ENCODE measurements at places on chromosomes 12 and 14.

DNA sequence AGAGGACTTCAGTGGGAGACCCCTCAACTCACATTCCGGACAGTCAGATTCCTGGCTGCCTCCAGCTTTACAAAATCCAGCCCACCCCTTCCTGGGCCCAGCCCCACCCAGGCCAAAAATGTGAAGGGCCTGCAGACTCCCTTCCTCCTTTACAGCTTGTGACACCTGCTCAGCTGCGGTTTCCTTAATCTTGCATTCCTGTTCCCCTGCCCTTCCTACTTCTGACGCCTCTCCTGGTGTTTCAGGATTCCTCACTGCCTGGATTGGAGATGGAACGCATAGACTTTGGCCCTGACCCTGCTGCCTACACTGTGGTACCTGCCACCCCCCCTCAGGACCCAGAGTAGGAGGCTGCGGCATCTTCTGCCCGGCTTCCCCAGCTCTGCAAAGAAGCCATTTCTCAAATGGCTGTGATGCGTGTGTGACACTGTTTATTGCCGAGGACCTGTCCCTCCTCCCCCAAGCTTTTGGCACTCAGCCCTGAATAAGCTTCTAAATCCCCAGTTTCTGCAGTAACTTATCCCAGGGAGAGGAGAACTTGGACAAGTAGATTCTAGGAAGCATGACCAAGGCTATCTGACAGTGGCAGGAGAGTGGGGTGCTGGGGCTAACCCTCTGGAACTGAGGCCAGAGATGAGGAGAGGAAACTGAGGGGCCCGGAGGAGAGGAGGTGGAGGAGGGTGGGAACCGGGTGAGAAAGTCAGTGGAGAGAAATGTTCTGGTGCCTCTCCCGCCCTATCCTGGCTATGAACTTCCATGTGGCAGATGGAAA is 24.9 kb upstream of the BCDIN3D start:
- H3K4me3 ChIP-seq: no peak overlapping the region
- no peak overlapping the region for H3K27ac ChIP-seq
- no peaks in the 10 kb centered on the region for H3K36me3 ChIP-seq

DNA sequence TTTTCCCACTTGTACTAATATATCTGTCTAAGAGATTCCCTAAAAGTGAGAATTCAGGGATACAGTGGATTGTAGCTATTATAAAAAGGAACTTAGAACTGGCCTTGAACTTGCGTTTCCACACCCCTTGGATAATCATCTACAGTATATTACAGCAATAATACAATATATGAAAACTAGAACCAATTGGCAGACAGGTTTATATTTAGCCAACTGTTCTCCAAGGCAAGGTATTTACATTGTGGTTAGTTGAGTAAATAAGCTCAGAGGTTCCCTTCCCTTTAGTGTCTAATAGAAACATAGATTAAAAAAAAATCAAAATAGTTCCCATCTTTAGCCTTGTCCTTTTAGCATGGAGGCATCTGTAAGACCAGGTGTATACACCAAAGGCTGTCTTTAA is 42.1 kb downstream of the LIMA1 start:
- H3K27me3 ChIP-seq: no peaks in the 10 kb centered on the region
- H3K4me3 ChIP-seq: no peak overlapping the region
- no peaks in the 10 kb centered on the region for H3K36me3 ChIP-seq
- no peak overlapping the region for H3K27ac ChIP-seq
- no peaks in the 10 kb centered on the region for H3K4me1 ChIP-seq

- H3K4me3 ChIP-seq: no peak overlapping the region
- no peaks in the 10 kb centered on the region for H3K27me3 ChIP-seq
- no peak for DNase-seq
- H3K27ac ChIP-seq: no peak overlapping the region
These were observed 11.1 kb upstream of the SMAGP start for GRCh38 chr12:51281202-51281924.

DNA sequence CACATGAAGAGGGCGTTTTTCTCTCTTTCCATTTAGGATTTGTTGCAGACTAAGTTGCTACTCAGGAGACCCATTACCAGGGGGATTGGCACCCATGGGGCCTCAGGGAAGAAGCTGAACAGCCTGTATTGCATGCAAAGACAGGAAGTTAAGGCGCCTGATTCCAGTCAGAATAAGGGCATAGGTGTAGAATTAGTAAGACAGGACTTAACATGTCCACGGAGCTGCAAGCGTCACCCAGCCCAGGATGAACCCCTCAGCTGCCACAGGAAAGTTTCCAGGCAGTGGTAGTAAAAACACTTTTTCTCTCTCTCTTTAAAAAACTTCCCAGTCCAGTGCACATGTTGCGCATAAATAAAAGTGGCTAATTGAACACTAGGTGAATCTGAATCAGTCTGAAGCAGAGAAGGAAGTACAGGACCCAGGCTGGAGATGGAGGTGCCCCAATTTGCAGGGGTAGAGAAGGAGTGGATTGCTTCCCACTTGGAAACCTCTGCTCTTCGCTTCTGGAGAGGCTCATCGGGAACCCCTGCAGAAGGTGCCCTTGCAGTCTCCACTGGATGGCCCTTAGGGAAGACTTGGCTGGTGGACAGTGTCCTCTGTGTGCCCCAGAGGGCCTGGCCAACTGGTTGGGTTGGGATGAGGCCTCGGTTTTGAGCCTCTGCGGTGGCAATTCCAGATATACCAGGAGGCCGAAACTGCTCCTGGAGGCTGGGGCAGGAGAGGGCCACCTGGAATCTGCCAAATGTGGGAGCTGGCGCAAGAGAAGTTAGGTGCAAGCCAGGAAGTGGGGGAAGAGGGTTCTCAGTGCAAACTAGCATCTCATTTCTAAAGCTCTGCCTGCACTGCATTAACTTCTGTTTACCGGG is 10.7 kb upstream of the TBX3 start:
- H3K36me3 ChIP-seq: no peaks in the 10 kb centered on the region
- no peak for DNase-seq
- no peak overlapping the region for H3K4me3 ChIP-seq
- H3K27ac ChIP-seq: no peak overlapping the region

GRCh38 chr12:100661300-100661951 is 87.9 kb downstream of the GAS2L3 start:
- H3K27me3 ChIP-seq: no peaks in the 10 kb centered on the region
- H3K4me3 ChIP-seq: no peak overlapping the region

GRCh38 chr12:2231956-2232355 is 179.2 kb downstream of the CACNA1C start:
- no peak for DNase-seq
- no peaks in the 10 kb centered on the region for H3K4me1 ChIP-seq
- H3K27ac ChIP-seq: no peak overlapping the region
- H3K4me3 ChIP-seq: no peak overlapping the region

GRCh38 chr14:41476526-41476925 is 130.2 kb upstream of the LRFN5 start:
- no peak overlapping the region for H3K27ac ChIP-seq
- H3K36me3 ChIP-seq: no peaks in the 10 kb centered on the region
- H3K4me1 ChIP-seq: no peaks in the 10 kb centered on the region
- no peaks in the 10 kb centered on the region for H3K27me3 ChIP-seq
- no peak for DNase-seq

DNA sequence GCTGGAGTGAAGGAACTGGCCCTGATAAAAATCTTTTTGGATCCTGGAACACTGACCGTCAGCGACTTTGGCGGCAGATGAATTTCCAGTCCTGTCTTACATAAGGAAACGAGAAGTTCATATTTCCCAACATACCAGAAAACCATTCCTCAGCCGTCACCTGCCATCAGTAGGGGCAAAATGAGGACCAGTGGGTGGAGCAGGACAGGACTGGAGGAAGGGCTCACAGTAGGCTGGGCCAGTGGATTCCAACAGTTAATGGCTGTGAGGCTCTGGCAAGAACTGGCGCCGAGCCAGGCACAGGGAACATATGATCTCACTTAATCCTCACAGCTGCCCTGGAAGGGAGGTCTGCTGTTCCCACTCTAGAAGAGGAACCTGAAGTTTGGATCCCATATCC is 67.2 kb upstream of the FAM181A start:
- H3K27ac ChIP-seq: no peak overlapping the region
- DNase-seq: no peak
- no peak overlapping the region for H3K4me3 ChIP-seq
- no peaks in the 10 kb centered on the region for H3K36me3 ChIP-seq
- no peaks in the 10 kb centered on the region for H3K27me3 ChIP-seq

DNA sequence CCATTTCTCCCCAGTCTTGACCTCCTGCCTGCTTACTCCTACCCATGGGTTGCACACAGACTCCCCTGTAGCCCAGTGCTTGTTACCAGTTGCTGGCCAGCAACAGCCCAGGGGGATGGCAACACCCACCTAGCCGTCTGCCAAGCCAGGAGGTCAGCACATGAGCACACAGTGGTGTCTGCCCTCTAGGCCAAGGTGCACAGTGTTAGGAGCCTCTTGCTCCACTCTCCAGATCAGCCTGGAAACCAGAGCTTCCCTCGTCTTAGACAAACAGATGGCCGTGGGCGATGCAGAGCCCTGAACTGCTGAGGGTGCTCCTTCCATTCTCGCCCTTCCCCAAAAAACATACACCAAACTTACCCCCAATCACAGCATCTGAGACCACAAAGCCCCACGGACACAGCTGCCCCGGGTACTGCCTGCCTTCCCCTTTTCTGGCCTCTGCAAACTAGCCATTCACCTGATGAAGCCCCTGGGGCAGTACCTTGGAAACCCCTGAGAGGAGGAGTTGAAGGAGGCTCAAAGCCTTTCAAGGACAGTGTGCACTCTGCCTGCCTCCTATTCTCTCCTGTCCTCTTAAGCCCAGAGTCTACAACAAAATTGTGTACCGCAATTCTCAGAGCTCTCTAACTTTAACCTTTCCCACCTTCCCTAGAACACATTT is 1.0 kb upstream of the GPD1 start:
- peaks cover 33% of the 10 kb centered on the region for H3K36me3 ChIP-seq
- H3K27me3 ChIP-seq: no peaks in the 10 kb centered on the region
- H3K27ac ChIP-seq: no peak overlapping the region
- H3K4me1 ChIP-seq: peaks cover 10% of the 10 kb centered on the region
- DNase-seq: no peak

GRCh38 chr12:96263449-96263902 is 69.3 kb downstream of the ELK3 start:
- no peak overlapping the region for H3K27ac ChIP-seq
- H3K4me3 ChIP-seq: no peak overlapping the region

- H3K4me1 ChIP-seq: no peaks in the 10 kb centered on the region
- H3K27ac ChIP-seq: no peak overlapping the region
- no peak overlapping the region for H3K4me3 ChIP-seq
These were observed 133.1 kb downstream of the DAAM1 start for GRCh38 chr14:59321626-59321949.

DNA sequence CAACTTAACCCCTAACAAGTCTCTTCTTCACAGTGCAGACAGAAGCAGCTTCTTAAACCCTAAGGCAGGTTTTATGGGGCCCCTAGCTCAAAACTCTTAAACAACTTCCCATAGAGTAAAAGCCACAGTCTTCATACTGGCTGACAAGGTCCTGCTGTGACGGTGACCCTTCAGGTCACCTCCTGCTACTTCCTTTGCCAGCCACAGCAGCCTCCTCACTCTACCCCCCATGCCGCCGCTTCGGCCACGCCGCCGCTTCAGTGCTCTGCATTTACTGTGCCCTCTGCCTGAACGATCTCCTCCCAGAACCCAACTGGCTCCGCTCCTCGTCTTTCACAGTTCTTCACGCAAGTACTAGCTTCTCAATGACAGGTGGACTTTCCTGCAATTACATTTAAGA is 45.5 kb downstream of the ACADS start:
- no peak overlapping the region for H3K27ac ChIP-seq
- peaks cover 56% of the 10 kb centered on the region for H3K36me3 ChIP-seq
- no peaks in the 10 kb centered on the region for H3K4me1 ChIP-seq
- no peaks in the 10 kb centered on the region for H3K27me3 ChIP-seq
- no peak overlapping the region for H3K4me3 ChIP-seq

DNA sequence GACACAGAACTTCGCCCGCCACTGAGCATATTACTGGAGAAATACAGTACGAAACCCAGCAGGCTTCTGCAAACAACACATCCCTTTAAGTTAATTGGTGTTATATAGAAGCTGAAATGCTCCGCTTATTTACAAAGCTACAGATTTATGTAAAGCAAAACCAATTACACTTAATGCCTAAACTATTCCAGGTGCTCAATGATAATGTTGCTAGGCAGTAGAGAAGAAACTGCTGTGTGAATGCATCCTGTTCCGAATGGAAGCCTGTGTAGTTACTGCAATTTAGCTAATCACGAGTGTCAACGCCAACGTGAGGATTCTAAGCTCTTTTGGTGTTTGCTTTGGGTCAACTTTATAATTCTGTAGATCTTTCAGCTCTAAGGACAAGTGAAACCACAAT is 89.8 kb downstream of the SLC15A5 start:
- H3K27me3 ChIP-seq: no peaks in the 10 kb centered on the region
- no peak for DNase-seq
- no peaks in the 10 kb centered on the region for H3K4me1 ChIP-seq
- no peak overlapping the region for H3K27ac ChIP-seq
- H3K4me3 ChIP-seq: no peak overlapping the region

- H3K4me1 ChIP-seq: no peaks in the 10 kb centered on the region
- H3K27ac ChIP-seq: no peak overlapping the region
- no peak overlapping the region for H3K4me3 ChIP-seq
- H3K36me3 ChIP-seq: no peaks in the 10 kb centered on the region
These were observed 36.2 kb upstream of the NUDT4 start for GRCh38 chr12:93341409-93342049.

DNA sequence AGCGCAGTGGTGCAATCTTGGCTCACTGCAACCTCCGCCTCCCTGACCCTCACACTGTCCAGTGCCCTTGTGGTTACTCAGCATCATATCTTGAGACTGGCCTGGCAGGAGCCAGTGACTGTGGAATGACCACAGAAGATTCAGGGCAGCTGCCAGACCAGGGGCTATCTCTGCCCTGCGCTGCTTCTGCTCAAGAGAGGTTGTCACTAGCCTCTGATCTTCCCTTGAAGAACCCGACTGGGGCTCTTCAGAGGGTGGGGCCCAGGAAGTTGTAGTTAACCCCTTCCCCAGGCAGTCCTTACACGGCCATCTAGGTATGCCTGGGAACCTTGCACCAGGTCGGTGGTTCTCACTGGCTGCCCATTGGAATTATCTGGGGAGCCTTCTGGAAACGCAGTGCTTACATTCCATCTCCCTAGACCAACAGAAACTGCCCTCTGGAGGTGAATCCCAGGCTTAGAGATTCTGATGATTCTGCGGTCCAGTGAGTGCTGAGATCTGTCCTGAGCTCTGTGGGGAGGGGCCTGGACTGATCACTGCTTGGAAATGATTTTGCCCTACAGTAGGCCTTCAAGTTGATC is 41.4 kb downstream of the PLEKHG3 start:
- no peak overlapping the region for H3K27ac ChIP-seq
- H3K27me3 ChIP-seq: no peaks in the 10 kb centered on the region
- H3K36me3 ChIP-seq: no peaks in the 10 kb centered on the region

Data from DND-41 (cell line).